ENCODE measurements at places on chromosomes 12 and 14.

DNA sequence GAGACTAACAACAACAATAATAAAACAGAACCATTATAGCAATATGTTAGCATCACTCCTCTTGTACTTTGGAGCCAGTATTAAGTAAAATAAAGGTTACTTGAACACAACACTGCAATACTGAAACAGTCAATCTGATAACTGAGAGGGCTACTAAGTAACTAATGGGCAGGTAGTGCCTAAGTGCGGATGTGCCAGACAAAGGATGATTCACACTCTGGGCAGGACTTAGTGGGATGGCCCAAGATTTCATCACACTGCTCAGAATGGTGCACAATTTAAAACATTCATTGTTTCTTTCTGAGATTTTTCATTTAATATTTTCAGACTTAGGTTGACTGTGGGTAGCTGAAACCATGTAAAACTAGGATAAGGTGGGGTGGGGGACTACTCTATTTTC, 131.9 kb upstream of the CAND1 start:
- DNase-seq, result no peak

DNA sequence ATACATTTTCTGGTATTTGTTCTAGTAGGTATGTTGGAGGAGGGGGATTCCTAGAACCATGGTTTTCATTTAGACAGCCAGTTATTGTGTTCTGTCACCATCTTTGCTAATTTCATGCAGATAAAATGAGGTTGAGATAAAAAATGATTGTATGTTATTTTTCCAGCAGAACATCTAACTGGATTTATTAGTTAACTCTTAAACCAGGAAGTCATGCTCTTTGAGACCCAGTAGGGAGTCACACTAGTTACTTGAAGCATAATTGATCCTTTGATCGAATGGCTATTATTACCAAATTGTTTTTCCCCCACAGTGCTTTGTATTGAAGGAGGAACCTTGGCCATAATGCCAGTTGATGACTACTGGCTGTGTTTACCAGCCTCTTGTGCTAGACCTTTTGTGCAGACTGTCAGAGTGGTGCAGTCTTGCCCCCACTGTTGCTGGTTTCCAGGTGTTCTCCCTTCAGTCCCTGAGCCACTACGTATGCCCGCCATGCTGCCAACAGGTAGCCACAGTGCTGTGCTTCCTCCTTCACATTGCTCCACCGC, 6.0 kb downstream of the EID3 start:
- DNase-seq, result no peak

- no peak for DNase-seq
Observed at GRCh38 chr12:127685491-127685890, 581.5 kb upstream of the TMEM132C start.

DNA sequence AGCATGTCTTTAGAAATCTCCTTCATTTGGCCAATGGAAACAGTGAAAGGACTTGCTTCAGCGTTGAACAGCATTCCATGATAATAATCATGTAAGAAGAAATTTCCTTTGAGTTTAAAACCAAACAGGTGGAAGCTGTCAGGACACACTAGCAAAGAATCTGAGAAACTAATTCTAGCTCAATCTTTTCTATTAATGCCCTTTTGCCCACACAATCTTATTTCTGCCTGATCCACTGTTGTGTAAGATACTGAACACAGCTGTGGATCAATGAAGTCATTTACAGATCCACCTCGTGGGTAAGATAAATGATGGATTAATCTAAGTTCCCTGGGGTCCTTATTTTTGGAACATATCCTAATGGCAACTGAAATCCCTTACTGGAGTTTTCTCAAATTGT, 536.9 kb upstream of the LMO3 start:
- no peak for DNase-seq

GRCh38 chr14:33412450-33412849, 473.8 kb downstream of the NPAS3 start:
- DNase-seq, result no peak

DNA sequence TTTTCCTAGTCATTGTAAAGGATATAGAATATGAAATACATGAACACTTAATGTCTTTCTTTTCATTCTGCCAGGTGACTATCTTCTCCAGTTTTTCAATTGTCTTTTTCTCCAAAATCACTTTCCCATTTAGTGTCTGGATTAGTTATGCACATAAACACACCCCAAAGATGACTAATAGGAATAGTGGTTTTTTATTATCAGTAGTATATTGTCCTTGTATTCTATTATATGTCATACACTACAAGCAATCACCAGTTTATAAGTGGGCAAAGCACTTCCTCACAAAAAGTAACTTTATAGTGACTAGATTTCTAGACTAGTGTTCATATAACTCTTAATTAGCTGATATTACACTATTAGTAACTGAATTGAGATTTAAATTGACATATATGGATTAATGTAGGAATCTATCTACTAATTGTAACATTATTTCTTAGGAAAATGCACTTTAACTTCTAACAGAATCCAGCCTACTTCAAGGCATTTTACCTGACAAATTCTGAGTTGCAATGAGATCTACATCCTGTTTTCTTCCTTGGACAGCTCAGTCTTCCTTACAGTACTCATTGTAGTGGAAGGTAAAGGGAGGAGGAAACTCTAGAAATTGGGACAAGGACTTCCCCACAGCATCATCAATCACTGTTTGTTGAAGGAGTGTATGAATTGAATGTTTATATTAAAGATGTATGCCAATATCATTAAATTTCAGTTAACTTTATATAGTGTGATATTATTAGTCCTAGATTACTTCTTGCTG, 186.1 kb upstream of the GARIN2 start:
- no peak for DNase-seq

- DNase-seq, result no peak
Observed at GRCh38 chr14:21227981-21228380, 41.3 kb downstream of the HNRNPC start.

- DNase-seq, result no peak
Observed at GRCh38 chr14:63747846-63748245, 20.0 kb upstream of the SGPP1 start.

DNA sequence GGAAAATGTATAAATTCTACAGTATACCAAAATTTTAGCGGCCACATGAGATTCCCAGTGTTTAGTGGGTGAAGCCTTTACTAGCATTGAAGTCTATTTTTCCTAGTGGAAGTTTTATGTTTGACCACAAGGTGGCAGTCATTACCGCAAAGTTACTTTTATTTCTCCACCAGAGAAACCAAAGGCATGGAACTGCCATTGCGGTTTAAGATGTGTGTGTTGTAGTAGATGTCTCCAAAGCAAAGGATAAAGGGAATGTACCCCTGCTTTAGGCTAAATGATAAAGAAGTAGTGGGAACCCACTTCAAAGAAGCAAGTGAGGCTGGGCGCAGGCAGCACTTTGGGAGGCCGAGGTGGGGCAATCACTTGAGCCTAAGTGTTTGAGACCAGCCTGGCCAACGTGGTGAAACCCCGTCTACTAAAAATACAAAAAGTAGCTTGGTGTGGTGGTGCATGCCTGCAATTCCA, 140.5 kb downstream of the PRKCH start:
- peak; percentile 51 for DNase-seq

GRCh38 chr12:31714406-31715271, 14.2 kb downstream of the AMN1 start:
- DNase-seq, result no peak

- no peak for DNase-seq
Observed at GRCh38 chr12:85947286-85947685, 73.2 kb downstream of the NTS start.

DNA sequence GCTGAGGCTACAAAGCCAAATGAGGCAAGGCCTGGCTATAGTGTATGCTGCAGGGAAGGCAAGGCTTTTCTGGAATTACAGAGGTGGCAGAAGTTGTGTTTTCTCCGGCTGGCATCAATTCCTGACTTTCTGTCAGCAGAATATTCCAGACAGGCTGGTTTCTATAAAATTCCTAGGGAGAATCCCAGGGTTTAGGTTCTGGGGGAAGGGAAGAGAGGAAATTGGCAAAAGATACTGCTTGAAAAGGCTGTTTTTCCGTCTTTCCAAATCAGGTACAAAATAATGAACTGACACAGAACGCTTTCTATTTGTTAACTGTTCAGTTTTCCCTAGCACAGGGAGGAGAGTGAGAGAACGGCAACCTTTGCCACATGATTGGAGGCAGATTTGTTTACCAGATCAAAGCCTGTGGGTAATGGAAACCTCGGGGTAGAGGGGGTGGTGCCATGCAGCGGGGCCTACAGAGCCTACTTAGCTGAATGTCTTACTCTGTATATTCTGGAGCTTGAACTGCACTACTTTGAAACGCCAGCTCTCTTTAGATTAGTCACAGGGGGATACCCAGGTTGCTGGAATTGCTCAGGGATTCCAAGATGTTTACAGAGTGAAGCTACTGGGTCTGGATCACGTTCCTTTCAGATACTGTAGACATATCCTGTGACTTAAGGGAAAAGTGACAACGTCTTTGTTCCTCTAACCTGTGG, 65.8 kb upstream of the DACT1 start:
- DNase-seq, result no peak

GRCh38 chr14:87231336-87232026, 761.5 kb downstream of the GALC start:
- DNase-seq, result no peak

Measured in DMS153 (cell line).